Inflammatory macrophage (primary cell): ENCODE measurements at places on chromosomes 2 and 18.
A peak's percentile ranks its signal among the peaks of the same experiment; 100 is the strongest.

DNA sequence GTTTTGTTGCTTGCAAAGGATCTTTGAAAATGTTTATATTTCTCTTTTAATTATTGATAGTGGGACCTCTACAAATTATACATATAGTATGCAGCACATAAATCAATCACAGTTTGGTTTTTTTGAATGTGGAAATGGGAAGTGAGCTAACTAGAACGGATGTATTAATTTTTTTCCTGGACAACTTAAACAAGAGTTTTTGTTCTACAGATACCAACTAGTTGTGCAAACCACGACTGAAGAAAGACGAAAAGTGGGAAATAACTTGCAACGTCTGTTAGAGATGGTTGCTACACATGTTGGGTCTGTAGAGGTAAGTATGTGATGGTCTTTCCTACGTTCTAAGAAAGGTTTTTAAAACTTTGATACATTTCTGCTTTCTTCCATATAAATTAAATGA, 39.2 kb downstream of the NDC80 start:
- DNase-seq, result peak; percentile 1

DNA sequence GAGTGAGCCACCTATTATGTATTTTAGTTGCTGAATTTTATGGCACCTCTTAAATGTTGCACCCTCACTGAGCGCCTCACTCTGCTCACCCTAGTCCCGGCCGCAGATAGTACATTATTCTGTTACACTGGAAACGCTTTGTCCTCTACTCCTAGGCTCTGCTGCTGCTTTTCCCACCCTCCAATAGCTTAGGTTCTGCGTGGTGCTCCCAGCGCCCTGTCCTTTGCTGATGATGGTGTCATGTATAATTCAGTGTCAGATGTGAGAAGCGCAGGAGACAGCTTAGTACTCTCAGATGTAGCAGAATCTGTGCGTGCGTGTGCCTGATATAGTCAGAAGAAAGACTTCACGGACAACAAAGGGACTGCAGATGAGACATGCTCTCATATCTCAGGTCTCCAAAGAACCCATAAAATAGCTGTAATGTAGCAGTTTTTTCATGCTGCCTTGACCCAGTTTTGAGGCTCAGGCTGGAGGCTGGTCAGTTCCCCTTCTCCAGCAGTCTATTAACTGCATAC, 1.4 kb upstream of the REEP1 start:
- DNase-seq, result no peak

GRCh38 chr2:13141315-13141714, 424.6 kb downstream of the TRIB2 start:
- DNase-seq, result no peak

- DNase-seq, result no peak
Measured at GRCh38 chr2:29817801-29818680, 103.3 kb downstream of the ALK start.

DNA sequence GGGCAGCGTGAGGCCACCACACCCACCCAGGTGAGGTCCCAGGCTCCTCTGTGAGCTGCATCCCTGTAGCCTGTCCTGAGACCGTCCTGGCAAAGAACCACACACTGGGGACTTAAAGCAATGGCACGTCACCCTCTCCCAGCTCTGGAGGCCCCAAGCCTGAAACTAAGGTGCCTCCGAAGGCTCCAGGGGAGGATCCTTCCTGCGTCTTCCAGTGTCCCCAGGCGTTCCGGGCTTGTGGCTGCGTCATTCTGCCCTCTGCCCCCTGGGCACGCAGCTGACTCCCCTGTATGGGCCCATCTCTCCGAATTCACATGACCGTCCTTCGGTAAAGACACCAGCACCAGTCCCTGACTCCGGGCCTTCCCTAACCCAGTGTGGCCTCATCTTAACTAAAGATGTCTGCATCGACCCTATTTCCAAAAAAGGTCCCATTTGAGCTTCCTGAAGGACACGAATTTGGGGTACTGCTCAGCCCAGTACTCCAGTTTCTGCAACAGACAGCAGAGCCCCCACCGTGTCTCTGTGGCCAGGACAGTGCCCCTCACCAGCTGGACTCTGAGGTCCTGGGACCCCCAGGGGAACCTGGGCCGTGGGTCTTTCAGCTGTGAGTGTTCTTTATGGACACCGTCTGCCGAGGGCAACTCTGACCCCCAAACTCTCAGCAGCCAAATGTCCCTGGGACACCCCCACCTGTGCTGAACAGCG, 75.2 kb upstream of the CTDP1 start:
- DNase-seq, result no peak
